Breast epithelium (tissue), 4 donors: ENCODE measurements at places on chromosomes 12 and 14.

DNA sequence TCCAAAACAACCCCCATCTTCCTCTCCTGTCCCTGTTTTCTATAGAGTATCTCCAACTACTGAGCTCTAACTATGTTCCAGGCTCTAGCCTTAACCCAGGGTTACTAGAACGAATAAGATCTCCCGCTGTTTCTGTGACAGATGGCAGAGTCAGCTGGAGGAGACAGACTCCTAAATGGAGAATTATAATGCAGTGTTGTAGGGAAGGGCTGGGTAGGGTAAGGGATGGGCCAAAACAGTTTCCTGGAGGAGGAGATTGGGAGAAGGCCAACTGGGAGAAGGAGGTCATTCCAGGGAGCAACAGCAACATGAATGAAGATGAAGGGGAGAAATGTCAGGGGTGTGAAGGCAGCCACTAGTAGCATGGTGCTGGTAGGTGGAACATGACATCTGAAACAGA is 73.4 kb upstream of the ANO4 start:
- no peaks in the 10 kb centered on the region for H3K4me1 ChIP-seq
- peaks cover 21% of the 10 kb centered on the region for H3K27me3 ChIP-seq
- DNase-seq = no peak
- H3K36me3 ChIP-seq = no peaks in the 10 kb centered on the region

- DNase-seq = no peak
- H3K4me3 ChIP-seq = no peak overlapping the region
- no peaks in the 10 kb centered on the region for H3K27me3 ChIP-seq
- H3K4me1 ChIP-seq = no peaks in the 10 kb centered on the region
- H3K27ac ChIP-seq = no peak overlapping the region
Observed at GRCh38 chr14:80586131-80586530, 355.4 kb downstream of the CEP128 start.

GRCh38 chr12:14129611-14130195 is 148.3 kb upstream of the GRIN2B start:
- H3K27ac ChIP-seq = no peak overlapping the region
- H3K27me3 ChIP-seq = no peaks in the 10 kb centered on the region
- no peak for DNase-seq
- no peaks in the 10 kb centered on the region for H3K36me3 ChIP-seq

GRCh38 chr12:126469211-126469610 is 1404.0 kb downstream of the AACS start:
- H3K36me3 ChIP-seq = no peaks in the 10 kb centered on the region
- no peak for DNase-seq
- no peak overlapping the region for H3K27ac ChIP-seq
- H3K4me1 ChIP-seq = no peaks in the 10 kb centered on the region
- H3K4me3 ChIP-seq = no peak overlapping the region
- no peaks in the 10 kb centered on the region for H3K27me3 ChIP-seq

DNA sequence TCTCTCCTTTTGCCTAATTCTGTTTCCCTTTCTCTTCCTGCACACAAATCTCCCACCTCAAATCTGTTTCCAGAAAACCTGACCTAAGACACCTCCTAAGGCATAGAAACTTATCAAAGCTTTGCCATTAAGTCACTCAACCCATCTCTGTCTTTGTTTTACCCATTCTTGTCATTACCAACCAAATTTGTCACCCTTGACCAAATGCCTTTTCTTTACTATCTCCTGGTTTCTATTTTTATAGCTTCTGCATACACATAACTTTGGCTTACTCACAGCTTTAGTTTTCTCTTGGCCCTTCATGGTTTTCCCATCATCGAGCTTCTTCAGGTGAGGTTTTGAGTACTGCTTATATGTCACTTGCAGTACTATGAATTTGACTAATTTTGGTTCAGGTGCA is 184.2 kb downstream of the BCAT1 start:
- no peaks in the 10 kb centered on the region for H3K36me3 ChIP-seq
- DNase-seq = no peak
- no peaks in the 10 kb centered on the region for H3K4me1 ChIP-seq
- H3K27me3 ChIP-seq = no peaks in the 10 kb centered on the region

GRCh38 chr12:124792961-124793441 is 70.7 kb downstream of the SCARB1 start:
- H3K27ac ChIP-seq = no peak overlapping the region
- H3K27me3 ChIP-seq = no peaks in the 10 kb centered on the region
- DNase-seq = no peak
- H3K36me3 ChIP-seq = no peaks in the 10 kb centered on the region

DNA sequence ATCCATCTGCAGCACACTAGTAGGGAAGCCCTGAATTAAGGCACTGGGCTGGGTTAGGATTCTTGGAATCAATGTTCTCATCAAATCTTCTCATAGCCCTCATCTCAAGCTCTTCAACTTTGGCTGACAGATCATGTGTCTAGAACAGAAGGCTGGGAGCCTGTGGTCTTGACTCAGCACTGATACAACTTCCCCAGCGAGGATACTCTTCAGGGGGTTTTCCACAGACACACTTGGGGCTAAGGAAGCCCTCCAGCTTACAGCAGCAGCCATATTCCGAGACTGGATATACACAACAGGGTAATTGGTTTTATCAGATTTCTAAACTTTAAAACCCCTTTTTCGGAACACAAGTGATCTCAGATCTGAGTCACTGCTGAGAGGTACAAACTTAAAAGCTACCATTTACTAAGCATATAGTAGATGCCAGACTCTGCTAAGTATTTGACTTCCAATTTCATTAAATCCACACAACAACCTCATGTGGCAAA is 3.5 kb downstream of the FMNL3 start:
- peaks cover 6% of the 10 kb centered on the region for H3K4me1 ChIP-seq
- no peaks in the 10 kb centered on the region for H3K36me3 ChIP-seq
- H3K27ac ChIP-seq = peak overlapping the region; percentile 25
- H3K4me3 ChIP-seq = no peak overlapping the region

DNA sequence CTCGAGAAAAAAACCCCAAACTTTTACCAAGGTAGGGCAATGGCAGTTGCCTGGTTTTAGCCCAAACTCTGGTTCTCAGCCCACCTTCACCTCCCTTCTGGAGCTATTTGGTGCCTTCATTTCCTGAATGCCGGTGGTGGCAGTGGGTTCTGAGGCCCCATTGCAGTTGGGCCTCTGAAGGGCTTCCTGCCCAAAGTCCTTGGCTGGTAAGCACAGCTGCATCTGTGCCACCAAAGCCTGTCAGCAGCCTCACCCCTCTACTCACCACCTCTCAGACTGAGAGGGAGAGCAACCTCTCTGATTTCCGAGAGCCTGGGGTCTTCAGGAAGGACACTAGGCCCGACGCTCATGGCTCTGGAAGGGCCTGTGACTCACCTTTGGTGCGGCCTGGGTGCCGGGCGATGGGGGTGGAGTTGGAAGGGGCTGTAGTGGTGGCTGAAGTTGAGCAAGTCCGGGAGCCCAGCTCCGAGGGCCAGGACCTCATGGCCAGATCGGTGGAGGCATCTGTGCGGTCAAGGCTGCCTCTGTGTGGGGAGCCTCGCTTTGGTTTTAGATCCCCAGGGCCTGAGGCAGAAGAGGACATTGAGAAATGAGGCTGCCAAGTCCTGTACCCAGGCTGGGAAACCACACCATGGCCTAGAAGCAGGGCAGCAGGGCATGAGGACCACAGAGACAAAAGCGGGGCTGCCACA is 38.6 kb upstream of the GPR68 start:
- H3K4me3 ChIP-seq = no peak overlapping the region
- no peaks in the 10 kb centered on the region for H3K36me3 ChIP-seq
- DNase-seq = no peak

DNA sequence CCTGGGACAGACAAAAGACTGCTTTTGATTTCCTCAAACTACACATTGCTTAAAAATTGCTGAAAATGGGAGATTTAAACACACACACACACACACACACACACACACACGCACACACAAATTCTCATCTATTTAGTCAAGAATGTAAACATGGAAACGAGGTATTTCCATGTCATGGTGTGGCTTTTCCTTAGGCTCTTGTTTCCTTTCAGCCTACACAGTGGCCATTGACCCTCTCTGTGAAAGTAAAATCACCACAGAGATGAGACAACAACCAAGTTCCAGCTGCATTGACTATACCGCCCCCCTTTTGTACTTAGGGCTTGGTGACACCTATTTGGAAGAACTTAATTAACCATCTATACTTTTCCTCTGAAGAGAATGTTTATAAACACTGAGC is 41.9 kb downstream of the TTC8 start:
- DNase-seq = no peak
- H3K27ac ChIP-seq = no peak overlapping the region
- peaks cover 8% of the 10 kb centered on the region for H3K36me3 ChIP-seq
- H3K4me1 ChIP-seq = no peaks in the 10 kb centered on the region
- no peak overlapping the region for H3K4me3 ChIP-seq

- no peaks in the 10 kb centered on the region for H3K36me3 ChIP-seq
- DNase-seq = no peak
- no peak overlapping the region for H3K27ac ChIP-seq
Observed at GRCh38 chr14:53596853-53597525, 359.6 kb downstream of the BMP4 start.

DNA sequence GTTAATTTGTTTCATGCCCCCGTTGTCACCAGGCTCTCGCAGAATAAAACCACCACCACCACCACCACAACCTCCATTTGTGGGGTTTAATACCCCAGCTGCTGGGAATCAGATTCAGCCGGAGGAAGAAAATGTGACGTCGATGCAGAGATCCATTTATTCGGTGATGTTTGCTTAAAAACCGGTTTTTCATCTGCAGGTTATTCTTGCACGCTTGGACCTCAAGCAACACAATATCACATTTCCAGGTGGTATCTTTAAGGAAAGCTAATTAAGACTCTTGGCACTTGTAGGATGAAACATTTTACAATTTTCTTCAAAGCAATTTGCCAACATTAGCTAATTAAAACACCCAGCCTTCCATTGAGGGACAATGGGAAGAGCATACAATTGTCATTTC is 39.8 kb downstream of the SPRING1 start:
- no peaks in the 10 kb centered on the region for H3K4me1 ChIP-seq
- DNase-seq = no peak
- H3K27me3 ChIP-seq = no peaks in the 10 kb centered on the region
- no peak overlapping the region for H3K4me3 ChIP-seq
- H3K27ac ChIP-seq = peak overlapping the region; percentile 18
- H3K36me3 ChIP-seq = no peaks in the 10 kb centered on the region
